ENCODE measurements at places on chromosomes 6 and 20.

- DNase-seq, result peak; percentile 40
Measured at GRCh38 chr20:4555188-4555890, 166.4 kb upstream of the PRND start.

DNA sequence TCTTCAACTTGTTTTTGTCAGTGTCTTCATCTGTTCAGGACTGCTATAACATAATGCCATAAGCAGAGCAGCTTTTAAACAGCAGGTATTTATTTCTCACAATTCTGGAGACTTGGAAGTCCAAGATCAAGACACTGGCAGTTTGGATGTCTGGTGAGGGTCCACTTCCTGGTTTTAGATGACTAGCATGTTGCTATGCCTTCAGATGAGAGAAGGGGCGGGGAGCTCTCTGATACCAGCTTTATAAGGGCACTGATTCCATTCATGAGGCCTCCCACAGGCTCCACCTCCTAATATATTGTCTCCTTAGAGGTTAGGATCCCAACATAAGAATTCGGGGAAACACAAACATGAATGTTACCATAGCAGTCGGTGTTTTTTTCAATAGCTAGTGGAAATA, 52.9 kb downstream of the FAM83B start:
- DNase-seq, result no peak

DNA sequence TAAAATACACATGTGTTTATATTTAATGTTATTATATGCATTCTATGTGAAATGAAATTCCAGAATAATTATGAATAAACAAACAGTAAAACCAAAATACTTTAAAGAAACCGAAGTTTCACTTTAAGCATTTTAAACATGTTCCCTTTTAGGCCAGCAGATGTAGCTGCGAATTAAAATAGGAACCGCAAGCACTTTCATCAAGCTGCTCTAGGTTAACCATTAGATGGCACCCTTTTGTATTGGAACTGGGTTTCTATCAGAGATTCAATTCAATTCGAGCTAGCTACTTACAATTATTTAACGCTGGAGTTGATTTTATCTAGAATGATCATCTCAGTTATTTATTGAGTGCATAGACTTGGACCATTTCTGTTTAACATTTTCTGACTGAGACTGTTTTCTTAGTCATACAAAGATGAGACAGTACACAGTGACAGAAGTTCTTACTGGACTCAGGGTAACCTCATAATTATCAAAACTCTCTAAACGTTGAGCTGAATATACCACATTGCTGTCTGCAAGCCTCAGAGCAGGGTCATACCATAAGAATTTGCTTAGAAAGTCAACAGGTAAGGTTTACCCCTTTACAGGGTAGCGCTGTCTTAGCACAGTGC, 8.5 kb downstream of the TMEM242 start:
- peak; percentile 88 for DNase-seq

DNA sequence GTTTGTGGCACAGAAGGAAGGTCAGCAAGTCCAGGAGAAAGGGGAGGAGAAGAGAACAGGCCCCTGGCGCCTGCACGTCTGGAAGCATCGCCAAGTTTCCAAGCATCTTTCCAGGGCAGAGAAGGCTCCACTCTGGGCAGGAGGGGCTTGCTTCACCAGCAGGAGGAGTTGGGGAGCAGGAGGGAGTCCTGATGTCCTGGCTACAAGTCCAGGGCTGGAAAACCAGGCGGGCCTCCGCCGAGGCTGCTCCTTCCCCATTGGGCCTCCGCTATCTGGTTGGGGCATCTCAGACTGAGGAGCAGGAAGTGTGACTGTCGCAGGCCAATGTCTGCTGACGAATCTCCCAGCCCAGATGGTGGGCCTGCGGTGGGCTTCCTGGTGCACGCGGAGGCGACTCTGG, 421.9 kb downstream of the PREX1 start:
- DNase-seq, result no peak

- no peak for DNase-seq
Measured at GRCh38 chr6:161261325-161261724, 12.5 kb downstream of the AGPAT4 start.

DNA sequence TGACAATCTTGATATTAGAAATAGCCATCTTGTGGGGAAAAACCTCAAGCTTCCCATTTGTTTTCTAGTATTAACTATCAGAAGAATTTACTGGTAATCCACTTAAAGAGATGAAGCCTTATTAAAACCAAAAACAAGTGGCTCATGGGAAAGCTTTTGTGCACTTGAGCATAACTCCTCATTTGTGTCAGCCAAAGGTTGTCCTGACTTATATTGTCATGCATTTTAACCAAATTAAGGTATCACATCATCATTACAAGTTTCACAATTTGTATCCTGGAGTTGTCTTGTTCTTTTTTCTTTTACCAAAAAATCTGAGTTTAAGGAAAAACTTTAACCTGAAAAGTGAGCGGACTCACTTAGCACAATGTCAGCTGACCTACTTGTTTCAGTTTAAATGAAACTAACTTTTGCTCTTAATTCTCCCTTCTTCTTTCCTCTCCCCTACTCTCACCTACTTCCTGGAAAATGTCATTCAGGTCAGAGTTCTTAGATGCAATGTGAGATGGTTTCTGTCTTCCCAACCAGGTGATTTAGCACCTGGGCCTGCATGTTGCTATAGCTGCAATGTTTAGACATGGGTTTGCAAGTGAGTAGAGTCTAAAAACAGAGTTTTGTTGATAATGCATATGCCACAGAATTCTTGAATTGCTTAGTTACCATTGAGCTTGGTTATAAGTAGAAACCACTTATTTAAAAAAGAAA, 82.8 kb downstream of the TNFAIP3 start:
- no peak for DNase-seq

- DNase-seq, result peak; percentile 47
Measured at GRCh38 chr6:89085409-89086205, 5.1 kb downstream of the PNRC1 start.

DNA sequence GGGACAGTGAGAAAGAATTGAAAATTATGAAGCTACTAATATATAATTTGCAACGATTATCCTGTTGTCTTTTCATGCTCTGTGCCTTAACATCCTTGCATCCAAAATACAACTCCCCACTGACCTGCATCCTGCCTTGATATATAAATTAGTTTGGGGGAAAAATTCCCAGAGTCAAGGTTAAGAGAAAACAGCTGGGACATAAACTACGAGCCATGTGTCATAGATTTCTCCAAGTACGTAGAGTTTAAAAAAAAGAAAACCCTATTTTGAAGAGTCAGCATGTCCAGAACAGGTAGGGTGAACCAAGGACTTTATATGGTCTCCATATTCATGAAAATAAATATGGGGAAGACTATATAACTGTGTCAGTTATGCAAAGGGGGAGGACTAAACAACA, 123.8 kb upstream of the MARCKS start:
- no peak for DNase-seq

- no peak for DNase-seq
Measured at GRCh38 chr20:9837634-9838033, 1.2 kb downstream of the PAK5 start.

DNA sequence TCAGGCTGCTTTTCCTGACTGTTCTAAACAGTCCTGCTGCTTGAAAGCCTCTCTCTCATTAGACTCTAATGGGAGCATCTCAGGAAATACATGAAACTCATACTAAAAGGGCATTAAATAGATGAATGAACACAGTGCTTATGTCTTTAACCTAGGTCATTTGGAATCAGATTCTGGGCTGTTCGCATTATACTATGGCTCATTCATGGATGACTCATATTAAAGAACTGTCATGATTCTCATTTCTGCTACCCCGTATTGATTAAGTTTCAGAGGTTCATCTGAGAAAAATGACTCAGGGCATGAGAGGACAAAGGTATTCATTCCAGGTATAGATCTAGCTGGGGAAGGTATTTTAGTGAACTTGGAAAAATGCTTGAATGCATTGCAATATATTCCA, 335.5 kb downstream of the GJA1 start:
- DNase-seq, result no peak

GRCh38 chr6:108945681-108946159, 97.5 kb downstream of the ARMC2 start:
- peak; percentile 79 for DNase-seq

DNA sequence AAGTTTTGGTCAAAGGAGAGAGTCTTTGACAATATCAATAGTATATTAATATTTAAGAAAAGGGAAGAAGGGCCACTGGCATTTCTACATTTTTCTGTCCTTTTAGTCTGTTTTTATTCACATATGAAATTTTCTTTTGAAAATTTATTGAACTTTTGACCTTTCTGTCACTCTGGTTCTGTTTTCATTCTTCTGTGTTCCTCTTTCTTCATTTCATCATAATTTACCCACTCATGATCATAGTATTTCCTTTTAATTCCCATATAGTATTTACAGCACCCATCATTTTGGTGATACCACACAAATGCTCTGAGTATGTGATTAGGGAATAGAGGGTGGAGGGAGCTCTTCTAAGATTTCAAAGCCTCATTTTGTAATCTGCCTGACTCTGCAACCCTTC, 142.8 kb downstream of the GJA1 start:
- DNase-seq, result no peak

DNA sequence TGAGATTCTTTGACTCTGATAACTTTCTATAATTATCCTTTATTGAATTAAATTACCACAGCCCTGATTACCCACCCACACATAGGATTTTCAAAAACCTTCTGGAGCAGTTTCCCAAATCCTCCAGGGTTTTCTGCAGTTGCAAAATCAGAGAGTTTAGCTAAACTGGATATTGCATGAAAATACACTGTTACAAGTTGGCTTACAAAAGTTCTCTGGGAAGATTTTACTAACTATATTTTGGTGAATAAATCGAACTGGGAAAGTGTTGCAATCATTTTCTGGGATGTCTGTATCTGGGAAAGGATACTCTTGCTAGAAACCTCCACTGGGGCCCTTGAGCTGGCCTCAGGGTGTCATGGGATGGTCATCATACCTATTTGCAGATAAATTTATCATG, 97.6 kb upstream of the STMND1 start:
- DNase-seq, result no peak

- DNase-seq, result no peak
Measured at GRCh38 chr6:157428427-157429202, 47.6 kb downstream of the ZDHHC14 start.

DNA sequence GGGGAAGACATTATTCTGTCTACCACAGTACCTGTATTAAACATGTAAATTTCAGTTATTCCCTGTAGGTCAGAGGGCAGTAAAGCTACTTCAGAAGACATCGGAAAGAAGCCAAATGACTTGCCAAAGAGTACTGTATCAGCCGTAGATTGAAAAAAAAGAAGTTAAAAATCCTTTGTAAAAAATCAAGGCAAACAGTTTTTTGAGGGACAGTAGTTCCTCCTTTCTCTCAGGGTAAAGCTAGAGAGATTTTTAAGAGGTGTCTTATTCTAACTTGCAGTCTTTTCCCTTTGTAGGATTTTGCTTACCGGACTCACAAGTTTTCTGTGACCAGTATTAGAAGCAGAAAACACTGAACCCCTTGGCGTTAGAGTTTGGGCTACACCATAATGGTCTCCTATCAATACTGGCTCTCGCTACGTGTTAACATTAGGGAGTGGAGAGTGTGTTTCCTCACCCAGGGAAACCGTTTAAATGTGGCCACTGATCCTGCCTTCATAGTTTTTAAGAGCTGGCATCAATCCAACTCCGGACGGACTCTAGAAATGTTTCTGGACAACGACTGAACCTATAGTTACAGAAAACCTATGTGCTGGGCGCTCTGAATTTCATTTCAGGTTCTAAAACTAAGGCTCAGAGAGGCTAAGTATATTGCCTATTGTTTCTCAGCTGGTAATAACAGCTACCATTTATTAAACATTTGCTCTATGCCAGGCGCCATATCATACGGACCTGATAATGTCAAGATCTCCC, 1.3 kb upstream of the ASXL1 start:
- peak; percentile 43 for DNase-seq

GRCh38 chr6:56241124-56241802, 6.1 kb downstream of the COL21A1 start:
- DNase-seq, result no peak

DNA sequence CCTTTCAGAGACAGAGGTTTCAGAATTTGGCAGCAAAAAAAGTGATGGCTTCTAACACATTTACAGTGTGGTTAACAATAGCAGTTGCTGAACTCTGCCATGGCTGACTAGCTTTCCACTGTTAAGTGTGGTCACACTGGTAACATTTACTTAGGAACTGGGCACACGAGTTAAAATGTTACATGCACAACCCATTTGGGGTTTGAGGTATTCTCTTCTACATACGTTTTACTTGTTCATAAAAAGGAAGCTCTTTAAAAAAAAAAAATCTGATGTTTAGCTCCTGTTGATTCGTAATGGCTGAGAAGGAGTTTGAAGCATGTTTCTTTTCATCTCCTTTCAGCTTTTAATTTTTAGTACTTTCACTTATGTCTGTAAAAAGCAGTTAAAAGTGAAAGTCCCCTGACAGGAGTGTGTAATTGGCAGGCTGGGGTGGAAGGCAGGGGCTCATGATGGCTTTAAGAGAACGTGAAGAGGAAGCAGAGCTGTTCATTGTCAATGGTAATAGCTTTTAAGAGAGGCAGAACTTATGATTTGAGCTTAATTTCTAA, 245.9 kb downstream of the FARS2 start:
- DNase-seq, result no peak

DNA sequence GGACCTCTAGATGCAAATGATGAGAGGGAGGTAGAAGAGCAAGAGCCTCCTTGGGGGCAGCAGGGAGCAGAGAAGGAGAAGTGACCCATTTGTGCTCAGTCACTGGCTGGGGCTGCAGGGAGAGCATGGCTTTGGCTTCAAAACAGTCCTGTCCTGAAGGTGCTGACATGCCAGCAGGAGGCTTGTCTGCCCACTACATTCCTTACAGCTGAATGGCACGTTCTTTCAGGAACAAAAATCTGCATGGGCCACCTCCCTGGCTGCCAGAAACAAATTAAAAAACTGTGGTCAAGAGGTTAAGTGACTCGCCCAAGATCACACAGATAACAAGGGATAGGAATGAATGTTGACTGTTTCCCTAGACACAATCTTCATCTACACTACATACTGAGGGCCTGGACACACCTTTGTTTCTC, 188.8 kb downstream of the HIVEP2 start:
- peak; percentile 48 for DNase-seq

DNA sequence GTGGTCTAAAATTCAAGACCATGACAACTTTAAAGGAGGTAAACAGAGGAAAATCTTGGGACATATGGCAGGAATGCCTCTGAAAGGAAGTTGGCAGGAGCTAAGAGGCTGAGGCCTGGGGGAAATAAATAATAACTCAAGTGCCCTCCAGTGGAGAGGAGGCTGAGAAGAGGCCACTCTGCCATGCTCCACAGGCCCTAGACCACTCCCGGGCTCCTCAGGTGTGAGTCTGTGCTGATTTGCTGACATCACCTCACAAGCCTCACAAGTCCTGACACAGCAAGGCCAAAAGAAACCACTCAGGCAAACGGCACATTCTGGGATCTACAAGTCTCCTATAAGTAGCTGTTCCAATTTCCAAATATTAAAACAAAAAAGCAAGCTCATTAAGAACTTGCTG, 91.0 kb upstream of the RIPOR2 start:
- DNase-seq, result no peak

GRCh38 chr6:16236631-16237199, 1.7 kb upstream of the GMPR start:
- DNase-seq, result peak; percentile 68

DNA sequence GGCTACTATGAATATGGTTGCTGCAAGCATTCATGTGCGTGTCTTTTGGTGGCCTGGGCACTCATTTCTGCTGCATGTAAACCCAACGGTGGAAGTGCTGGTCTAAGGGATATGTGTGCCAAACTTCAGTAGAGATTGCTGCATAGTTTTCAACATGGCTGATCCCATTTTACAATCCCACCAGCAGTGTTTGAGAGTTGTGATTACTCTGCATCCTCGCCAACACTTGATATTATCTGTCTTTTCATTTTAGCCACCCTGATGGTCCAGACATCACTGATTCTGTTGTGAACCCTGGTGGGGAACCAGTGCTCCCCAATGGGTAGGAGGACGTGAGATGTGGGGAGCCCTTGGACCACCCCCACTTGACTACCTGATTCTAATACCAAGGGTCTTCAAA, 27.5 kb downstream of the PACSIN1 start:
- DNase-seq, result no peak

All from fibroblast of pulmonary artery (primary cell).